ENCODE measurements at places on chromosomes 5 and 9. TPM values are rescaled to one million over a fixed set of nuclear protein-coding genes. Genes with fewer than 3 reads are reported as not detected.

DNA sequence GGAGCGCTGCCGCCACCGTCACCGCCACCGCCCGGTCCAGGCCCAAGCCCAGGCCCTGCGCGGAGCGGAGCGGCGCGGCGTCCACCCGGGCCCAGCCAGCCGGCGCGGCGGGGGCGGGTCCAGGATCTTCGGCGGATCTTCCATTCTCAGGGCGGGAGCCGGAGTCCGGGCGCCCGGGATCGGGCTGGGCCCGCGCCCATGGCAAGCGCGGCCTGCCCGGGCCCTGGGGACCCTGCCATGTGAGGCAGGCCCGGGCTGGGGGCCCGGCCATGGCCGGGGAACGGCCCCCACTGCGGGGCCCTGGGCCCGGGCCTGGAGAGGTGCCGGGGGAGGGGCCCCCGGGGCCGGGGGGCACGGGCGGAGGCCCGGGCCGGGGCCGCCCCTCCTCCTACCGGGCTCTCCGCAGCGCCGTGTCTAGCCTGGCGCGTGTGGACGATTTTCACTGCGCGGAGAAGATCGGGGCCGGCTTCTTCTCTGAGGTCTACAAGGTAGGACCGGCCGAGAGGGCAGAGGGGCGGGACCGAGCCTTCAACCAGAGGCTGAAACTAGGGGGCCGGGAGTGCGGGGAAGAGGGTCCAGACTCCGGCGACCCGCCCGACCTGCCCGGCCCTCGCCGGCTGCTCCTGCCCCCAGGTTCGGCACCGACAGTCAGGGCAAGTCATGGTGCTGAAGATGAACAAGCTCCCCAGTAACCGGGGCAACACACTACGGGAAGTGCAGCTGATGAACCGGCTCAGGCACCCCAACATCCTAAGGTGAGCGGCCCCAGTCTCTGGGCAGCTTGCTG, 482 bp downstream of the TESK1 start:
- no peak for DNase-seq

The NUTM2G gene
- not detected for total RNA-seq

The PCDHGA10 gene
- total RNA-seq: 0.40 TPM

- no peak for DNase-seq
These were observed 140.2 kb downstream of the TMC1 start for GRCh38 chr9:72661401-72662135.

The PCDHB2 gene
- not detected for total RNA-seq

GRCh38 chr5:38837416-38837815, 8.4 kb upstream of the OSMR start:
- DNase-seq: no peak

DNA sequence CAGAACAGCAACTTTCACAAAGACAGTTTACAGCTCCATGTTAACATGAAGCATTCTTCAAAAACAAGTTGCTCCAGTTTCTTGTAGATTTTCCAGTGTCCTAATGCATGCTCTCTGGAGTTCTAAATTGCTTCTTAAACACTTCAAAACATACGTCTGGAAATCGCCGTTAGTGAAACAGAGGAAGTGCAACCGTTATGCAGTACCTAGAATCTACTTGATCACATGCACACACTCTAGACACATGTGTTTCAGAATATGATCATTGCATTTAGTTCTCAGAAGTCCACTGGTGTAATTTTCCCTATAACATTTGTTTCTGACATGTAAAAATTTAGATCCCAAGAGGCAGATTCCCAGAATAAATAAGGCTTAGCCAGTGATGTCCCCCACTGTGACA, 41.1 kb upstream of the RUFY1 start:
- DNase-seq: no peak

The TLE4 gene
- total RNA-seq: 13.4 TPM

DNA sequence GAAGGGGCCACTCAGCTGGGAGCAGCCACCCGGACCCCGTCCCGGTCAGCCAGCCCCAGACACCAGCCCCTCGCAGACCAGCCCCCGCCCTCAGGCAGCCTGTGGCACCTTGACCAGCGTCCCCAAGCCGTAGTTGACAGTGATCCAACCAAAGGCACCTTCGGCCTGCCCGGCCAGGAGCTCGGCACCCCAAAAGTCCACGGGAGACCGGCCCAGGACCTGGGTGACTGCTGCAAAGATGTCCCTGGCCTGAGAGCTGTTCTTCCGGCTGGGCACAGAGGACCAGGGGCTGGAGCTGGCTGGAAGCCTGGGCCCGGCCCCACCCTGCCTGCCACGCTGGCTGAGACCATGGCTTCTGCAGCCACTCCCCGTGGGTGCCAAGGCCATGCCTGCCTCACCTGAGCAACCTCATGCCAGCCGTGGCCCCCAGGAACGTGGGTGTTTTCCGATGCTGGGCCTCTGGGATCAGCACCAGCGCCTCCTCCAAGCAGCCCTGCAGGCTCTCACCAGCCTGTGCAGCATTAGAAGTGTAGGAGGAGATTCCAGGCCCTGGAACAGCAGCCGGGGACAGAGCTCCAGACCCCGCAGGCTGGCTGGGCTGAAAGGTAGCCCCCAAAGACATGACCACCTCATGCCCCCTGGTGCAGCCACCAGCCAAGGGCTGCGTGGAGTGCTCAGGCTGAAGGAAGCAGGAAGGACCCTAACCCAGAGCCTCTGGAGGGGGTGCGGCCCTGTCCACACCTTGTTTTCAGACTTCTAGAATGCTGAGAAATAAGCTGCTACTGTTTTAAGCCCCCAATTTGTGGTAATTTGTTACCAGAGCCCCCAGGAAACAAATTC, 4.2 kb downstream of the ENTPD8 start:
- DNase-seq: no peak

The ACOT12 gene
- not detected for total RNA-seq

DNA sequence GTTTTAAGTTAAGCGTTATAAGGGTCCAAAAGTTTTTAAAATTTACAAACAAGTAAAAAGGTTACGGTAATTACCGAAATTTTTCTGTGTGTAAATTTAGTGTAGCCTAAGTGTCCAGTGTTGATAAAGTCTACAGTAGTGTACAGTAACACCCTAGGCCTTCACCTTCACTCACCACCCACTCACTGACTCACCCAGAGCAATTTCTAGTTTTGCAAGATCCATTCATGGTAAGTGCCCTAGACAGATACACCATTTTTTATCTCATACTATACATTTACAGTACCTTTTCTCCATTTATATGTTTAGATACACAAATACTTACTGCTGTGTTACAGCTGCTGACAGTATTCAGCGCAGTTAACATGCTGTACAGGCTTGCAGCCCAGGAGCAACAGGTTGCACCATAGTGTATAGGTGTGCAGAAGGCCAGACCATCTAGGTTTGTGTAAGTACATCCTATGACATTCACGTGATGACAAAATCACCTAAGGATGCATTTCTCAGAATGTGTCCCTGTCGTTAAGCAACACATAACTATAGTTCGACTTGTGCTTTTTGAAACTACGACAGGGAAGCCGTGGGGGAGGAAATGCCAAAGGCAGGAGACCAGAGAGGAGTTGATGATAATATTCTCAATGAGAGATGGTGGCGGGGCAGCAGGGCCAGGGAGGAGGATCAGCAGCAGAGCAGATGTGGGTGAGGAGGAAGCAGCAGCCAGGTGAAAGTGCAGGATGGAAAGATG, 48.6 kb downstream of the PSMB7 start:
- no peak for DNase-seq

The QRFP gene
- not detected for total RNA-seq

DNA sequence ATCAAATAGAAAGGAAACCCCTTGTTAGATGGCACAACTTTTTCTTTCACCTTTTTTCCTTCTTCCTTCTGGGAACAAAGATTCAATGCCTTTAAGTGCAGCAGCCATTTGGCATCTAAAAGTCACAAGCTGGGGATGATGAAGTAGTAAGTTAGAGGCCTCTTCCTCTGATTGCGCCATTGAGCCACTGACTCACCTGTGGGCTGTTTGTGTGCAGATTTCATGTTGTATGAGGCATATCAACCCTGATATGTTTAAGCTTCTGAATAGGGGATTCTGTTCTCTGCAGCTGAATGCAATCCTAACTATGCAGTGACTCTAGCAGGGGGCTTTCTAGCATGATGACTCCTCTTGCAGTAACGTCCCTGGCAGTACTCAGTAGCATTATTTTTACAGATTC, 599.9 kb downstream of the CSNK1G3 start:
- DNase-seq: no peak
